Stimulated activated CD4-positive, alpha-beta T cell treated with anti-CD3 and anti-CD28 coated beads, Interleukin-4, amount 100 ng/mL, for 48 hours (primary cell): ENCODE measurements at places on chromosomes 7 and 10.
A peak's percentile ranks its signal among the peaks of the same experiment; 100 is the strongest.

DNA sequence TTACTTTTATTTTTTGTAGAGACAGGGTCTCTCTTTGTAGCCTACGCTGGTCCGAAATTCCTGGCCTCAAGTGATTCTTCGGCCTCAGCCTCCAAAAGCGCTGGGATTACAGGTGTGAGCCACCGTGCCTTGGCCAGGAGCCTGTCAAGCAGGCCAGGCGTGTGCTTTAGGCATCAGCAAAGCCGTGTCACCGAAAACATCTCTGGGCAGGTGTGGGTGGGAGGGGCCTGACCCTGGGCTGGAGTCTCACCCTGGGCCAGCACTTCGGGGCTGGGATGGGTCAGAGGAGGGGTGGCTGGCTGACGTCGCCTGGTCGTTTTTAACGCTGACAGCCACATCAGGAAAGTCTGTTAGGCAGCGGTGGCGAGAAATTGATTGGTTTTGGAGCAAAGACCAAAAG lies 80.9 kb downstream of the UNCX start:
- DNase-seq: no peak

- DNase-seq: no peak
These were observed 186.6 kb upstream of the INHBA start for GRCh38 chr7:41889472-41889871.

DNA sequence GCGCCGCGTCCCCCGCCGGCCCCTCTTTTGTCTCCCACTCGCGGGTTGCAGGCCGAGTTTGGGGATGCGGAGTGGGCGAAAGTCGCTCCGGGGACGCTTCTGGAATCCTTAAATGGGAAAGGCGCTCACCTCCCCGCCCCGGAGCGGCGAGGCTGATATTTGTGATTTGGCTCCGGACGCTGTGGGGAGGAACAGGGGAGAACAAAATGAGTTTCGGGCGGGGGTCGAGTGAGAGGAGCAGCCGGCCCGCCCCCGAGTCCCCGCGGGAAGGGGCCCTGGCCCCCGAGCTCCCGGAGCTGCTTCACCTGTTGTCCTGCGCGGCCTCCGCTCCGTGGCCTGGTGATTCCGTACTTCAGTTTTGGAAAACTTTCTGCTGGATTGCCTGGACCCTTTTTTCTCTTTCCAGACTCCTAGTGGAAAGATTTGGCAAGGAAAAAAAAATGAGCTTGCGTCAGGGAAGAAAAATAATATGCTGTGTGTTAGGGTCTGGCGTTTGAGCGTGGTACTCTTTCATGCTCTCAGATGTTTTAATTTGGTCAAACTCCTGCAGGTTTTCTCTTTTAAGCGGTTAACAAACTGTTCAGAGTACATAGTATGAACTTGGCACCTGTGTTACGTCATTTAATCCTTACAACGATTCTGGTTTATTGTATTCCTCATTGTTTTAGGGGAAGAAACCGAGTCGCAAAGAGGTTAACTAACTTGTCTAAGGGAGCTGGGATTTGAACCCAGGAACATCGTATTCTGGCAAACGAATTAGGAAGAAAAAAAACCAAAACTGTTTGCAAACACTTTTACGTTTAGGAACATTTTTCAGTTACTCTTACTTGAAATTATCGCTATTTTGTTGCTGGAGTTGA lies 924 bp downstream of the BMPR1A start:
- peak; percentile 7 for DNase-seq

- no peak for DNase-seq
These were observed 70.6 kb downstream of the COL13A1 start for GRCh38 chr10:69872323-69872722.

DNA sequence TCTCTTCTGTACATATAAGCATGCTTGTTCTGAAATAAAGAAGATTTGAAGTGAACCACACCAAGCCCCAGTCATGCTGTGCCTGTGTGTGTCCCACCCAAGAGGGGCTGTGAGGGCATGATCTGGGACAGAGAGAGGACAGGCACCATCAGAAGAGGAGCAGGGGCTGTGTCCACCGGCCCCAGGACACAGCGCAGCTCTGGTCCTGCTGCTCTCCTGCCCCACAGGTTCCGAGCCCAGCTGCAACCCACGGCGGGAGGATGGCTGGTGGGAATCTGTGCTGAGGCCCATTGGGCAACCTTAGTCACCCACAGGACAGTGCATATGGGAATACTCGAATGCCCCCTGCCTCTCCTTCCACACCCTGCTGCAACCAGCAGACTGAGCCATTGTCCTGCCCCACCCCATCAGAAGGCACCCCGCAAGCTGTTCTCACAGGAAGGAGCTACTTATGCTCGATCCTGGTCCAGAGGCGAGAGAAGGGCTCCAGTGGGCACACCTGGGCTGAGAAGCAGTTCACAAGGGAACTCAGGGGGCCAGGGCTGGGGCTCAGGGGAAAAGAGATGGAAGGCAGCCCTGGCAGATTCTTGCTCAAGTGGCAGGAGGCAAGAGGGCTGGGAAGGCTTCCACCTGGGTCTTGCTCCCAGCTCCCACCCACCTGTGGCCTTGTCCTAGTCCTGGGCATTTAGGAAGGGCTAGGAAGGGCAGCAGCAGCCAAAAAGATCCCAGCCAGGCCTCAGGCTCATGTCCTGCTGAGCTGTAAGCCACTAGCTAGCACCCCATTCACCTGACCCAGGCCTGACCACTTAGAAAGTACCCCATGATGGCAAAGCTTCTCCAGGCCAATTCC lies 31.9 kb downstream of the LDB3 start:
- DNase-seq: no peak

DNA sequence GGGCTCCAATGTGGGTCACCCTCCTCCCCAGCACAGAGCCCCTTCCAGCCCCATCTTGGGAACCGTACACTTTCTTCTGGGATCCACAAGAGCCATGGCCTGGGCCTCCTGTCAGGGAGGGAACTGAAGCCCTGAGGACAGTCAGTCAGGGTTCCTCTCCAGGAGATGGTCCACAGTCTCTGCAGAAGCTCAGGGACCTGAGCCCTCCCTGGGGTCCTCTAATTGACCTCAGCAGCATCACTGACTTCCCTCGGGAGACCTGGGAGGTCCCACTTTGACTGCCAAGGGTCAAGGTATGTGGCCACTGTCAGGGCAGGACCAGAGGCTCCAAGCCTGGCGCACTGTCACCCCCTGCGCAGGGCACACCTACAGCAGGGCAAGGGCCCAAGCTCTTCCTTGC lies 32.3 kb downstream of the NOD1 start:
- no peak for DNase-seq

- no peak for DNase-seq
These were observed 51.6 kb downstream of the CREB3L2 start for GRCh38 chr7:137950263-137950621.

DNA sequence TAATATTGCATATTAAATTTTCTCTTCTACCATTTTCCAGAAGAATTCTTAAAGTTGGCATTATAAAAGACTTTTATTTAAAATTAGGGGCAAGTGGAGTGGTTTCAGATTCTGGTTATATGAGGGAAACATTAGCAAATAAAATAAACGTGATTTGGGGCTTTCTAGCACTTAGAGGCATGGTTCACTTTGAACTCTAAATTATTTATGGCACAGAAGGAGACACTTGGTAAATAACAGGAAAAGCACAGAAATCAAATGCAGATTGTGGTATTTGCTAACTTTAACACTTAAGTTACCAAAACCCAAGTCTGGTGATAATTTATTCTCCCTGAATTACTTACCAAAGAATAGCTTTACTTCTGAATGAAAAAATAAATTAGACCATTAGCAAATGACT lies 134.5 kb upstream of the ETV1 start:
- no peak for DNase-seq

DNA sequence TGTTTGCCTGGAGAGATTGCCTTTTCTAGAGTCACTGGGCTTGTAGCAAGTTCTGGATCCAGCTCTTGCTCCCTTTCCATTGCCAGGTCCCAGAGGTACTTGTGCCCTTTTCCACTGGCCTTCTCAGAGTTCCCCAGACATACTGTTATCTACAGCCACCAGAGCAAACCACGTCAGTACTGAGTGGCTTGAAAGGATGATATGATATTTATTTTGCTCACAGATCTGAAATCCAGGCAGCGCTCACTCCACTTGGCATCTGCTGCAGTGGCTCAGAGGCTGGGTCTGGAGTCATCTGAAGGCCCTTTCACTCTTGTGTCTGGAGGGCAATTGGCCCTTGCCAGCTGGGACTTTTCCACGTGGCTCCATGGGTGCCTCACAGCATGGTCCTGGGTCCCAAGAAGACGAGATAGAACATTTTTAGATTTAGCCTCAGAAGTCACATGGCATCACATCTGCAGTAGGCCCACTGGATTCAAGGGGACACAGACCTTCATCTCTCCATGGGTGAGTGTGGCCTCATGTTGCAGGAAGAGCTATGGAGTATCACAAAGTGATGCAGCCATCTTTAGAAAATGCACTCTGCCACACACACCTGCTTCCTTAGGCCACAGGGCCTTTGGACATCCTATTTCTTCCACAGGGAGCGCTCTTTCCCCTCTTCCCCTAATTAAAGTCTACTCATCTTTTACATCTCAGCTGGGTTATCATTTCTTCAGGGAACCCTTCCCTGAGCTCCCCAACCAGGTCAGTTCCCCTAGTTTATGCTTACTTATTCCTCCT lies 22.9 kb upstream of the TCF7L2 start:
- DNase-seq: no peak

- DNase-seq: no peak
These were observed 114.2 kb upstream of the GPR22 start for GRCh38 chr7:107355616-107356015.

DNA sequence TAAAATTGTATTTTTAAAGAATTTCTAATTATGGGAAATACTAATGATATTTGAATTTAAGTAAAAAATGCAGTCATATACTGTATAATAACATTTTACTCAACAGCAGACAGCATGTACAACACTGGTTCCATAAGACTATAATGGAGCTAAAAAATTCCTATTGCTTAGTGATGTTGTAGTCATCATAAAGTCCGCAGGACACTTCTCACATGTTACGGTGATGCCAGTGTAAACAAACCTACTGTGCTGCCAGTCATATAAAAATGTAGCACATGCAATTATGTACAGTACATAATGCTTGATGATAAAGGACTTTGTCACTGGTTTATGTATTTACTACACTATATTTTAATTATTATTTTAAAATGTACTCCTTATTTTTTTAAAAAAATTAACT lies 629.3 kb downstream of the IPMK start:
- DNase-seq: no peak

DNA sequence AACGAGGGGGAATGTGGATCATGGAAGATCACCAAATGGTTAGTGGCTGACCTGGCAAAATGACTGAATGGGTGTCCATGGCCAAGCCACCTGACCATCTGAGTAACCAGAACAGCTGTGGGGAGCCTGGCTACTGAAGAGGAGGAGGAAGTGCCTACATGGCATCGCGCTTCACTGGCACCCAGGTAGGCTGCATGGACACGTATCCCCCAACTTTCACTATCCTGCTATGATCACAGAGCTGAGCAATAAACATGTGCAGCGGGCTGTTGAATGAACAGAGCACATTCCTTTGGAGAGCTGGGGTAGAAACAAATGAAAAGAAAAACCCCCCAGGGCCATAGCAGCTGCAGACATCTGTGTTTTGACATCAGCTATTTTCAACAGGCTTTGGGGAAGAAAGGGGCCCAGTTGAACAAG lies 6.5 kb downstream of the AKR1B1 start:
- DNase-seq: no peak

DNA sequence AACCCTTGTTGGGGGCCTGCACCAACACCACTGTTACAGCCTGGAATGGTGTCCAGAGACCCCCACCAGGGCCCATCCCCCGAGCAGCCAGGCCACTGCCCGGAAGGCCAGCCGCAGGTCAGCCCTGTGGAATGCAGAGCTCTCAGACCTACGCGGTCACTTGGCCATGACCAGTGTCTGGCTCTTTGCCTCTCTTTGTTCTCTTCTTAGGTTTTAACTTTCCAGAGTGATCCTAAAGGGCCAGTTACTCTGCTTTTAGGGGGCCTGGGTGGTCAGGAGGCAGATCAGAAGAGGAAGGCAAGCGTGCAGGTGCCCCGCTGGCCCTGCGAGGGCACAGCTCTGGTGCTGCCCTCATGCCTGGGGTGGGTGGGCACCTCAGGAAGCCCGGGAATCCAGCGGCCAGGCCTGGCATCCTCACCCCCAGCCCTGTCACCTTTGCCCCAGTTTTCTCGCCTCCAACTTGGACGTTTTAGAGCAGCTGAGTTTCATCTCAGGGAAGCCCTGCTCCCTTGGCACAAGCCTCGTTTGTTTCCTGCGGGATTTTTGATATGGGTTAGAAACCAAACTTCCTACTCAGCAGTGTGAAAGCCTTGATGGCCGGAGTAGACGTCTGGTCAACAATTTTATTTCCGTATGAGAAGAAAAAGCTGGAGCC lies 62.5 kb upstream of the CHST15 start:
- DNase-seq: no peak

DNA sequence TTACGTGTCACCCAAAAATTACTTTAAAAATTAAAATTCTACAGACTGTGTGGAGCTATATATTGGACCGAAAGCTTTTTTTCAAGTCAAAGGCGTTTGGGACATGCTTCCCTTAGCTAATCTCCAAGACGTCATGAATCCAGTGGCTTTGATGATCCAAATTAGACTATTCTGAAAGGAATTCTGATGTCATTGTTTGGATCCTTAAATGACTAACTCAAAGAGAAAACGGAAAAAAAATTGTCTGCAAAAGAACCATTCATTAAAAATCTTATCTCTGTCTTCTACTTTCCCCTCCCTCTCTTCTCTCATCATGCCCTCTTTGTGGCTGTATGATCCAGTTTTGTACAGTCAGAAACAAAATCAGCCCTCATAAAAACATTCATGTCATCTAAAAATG lies 161.8 kb downstream of the ETV1 start:
- no peak for DNase-seq

DNA sequence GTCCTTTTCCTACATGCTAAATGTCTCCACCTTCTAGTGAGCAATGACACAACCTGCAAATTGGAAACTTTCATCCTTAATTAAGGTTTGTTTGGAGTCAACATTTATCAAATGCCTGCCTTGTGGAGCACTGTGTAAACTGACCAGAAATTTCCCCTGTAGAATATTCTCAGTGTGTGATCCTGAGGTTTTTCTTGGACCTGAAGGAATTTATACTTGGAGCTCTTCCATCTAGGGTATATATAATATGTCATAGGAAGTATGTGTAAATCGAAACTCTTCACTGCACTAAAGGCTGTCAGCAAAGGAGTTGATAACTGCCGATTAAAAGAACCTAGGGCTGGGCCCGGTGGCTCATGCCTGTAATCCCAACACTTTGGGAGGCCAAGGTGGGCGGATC lies 152.4 kb downstream of the NSUN6 start:
- no peak for DNase-seq

DNA sequence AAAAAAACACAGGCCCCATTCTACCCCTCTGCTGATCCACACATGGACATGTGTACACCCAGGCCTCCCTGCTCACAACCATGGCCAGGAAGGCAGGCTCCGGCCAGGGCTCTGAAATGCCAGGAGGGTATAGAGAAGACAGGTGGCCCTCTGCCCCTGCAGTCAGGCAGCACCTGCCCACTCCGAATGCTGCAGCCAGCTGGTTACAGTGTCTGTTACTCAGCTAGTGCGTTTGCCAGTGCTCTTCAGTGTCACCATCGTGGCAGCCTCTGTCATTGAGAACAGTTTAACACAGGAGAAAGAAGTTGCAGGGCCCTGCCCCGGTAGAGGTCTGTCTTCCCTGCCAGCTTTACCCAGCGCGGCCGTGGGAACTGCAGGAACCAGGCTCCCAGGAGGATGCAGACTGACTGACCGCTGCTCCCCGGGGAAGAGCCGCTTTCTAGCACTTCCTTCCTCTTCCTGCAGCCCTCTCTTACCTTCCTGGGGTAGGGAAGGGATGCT lies 128.8 kb upstream of the FAM20C start:
- DNase-seq: no peak
